ENCODE measurements at places on chromosomes 1 and 21.

DNA sequence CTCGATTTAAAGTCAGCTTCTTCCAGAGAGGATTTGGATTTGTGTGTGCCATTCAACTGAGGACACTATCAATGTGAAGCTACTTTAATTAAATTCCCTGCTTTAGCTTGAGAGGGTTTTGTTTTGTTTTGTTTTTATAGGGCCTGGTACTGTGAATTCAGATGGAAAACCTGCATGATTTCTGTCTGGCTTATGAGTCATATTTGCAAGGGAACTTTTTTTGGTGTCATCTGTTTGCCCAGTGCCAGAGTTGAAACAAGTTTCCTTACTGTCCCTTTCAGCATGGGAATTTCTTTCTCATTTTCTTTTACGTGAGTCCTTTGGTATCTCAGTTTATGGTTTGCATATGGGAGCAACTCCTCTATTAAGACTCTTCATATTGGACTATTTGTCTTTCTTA is 194.6 kb downstream of the GREM2 start:
- no peak for DNase-seq

- no peak for DNase-seq
Observed at GRCh38 chr21:41164981-41165655, 2.8 kb upstream of the BACE2 start.

DNA sequence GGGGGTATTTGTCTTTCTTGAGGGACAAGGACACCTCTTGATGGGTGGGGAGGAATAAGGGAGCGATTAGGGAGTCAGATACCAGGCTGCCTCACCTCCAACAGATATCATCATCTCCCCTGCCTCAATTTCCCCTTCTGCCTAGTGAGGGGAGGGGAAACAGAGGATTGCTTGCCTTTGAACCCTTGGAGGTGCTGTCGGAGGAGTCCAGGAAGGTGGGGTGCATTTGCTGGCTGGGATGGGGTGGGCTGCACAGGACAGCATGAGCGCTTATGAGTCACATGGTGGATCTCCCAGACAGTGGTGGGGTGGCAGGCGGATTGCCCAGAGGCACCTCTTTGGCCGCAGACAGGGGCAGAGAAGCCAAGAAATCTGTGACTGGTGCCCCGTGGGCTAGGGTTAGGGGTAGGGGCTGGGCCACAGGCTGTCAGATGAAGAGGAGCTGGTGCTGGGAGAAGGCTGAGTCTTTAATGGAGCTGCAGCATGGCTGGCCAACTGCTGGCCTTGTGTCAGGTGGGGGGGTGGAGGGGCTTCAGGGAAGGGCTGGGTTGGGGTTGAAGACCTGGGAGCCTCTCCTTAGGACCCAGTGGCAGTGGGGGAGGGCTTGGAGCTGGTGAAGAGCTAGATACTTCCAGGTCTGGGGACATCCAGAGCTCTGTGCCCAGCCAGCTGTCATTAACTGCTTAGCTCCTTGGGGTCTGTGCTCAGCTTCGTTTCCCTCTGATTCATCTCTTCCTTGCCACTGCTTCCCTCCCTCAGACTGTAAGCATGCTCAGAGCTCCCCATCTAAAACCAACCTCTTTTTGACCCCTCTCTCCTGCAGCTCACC is 7.0 kb upstream of the ADORA1 start:
- no peak for DNase-seq

GRCh38 chr1:30191154-30191702 is 532.2 kb downstream of the MATN1 start:
- no peak for DNase-seq

DNA sequence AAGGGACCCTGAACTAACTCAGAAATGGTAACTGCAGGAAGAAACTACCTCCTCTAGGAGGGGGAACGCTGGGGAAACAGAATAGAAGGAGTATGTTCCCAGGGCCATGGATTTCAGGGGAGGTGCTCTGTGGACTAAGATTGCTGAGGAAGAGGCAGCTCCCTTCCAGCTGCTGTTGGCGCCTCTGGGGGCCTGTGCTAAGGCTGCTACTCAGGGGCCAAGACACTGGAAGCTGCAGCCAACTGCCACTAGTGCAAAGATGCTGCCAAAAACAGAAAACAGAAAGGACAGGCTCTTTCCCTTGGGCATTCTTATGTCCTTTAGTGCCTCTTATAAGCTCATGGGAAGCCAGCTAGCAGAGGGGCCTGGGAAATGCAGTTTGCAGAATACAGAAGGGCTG is 58.0 kb upstream of the SGIP1 start:
- DNase-seq, result no peak

DNA sequence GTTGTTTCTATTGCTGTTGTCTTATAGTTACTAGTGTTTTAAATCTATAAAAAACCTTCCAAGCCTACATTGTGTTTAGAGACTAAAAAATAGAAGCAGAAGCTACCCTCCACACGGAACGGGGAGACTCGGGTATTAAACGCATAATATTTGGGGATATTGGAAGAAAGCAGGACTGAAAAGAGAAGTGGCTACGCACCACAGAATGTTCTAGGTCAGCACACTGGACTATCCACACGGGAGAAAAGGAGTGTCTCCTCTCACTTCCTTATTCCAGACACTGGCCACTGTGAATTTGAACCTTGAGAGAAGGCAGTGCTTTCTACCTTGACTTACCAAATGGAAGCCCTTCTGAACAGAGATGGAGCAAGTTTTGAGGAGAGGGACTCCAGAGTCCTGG is 1.0 kb upstream of the OR10J4 start:
- DNase-seq, result no peak

- no peak for DNase-seq
Observed at GRCh38 chr1:186078245-186078644, 296.8 kb downstream of the TPR start.

DNA sequence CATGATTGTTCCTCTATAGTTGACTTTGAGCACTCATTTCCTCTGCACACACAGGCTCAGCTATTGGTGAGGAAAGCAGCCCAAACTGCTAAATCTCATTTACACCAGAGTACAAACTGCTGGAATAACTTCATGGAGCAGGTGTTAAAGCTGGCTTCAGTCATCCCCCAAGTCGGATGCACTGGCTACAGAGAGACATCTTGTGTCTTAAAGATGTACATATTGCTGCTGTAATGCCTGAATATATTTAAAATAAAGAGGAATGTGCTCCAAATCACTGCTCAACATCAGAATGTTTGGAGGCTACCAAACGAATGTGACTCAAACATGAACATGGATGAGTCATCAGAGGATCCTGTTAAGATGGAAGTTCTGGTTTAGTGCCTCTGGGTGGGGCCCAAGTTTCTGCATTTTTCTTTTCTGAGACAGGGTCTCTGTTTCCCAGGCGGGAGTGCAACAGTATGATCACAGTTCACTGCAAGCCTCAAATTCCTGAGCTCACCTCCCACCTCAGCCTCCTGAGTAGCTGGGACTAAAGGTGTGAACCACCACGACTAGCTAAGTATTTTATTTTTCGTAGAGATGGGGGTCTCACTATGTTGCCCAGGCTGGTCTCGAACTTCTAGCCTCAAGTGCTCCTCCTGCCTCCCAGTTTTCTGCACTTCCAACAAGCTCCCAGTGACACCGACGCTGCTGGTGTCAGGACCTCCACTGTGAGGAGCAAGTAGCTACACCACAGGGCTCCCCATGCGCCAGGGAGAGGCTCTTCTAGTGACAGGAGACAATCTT is 79.0 kb upstream of the KRTAP19-8 start:
- no peak for DNase-seq

- DNase-seq, result no peak
Observed at GRCh38 chr21:40652436-40652835, 194.5 kb downstream of the DSCAM start.

DNA sequence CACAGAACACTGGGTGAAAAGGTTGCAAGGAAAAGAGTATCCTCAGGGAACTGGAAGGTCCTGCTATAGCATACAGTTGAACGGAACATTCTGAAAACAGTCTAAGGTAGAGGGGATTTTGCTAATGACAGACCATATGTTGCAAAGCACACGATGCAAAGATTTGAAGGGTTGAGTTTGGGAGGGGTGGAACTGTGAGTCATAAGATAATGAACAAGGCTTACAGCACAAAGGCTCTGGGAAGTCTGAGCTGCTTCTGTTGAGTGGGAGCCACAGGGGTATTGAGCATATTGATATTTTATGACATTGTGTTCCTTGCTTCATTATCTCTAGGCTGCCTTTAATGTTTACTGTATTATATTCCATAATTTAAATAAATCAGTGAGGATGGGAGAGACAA is 104.9 kb downstream of the PLPPR4 start:
- no peak for DNase-seq

- no peak for DNase-seq
Observed at GRCh38 chr1:180167721-180168467, 13.2 kb downstream of the QSOX1 start.

- no peak for DNase-seq
Observed at GRCh38 chr1:232534552-232535517, 95.1 kb downstream of the SIPA1L2 start.

DNA sequence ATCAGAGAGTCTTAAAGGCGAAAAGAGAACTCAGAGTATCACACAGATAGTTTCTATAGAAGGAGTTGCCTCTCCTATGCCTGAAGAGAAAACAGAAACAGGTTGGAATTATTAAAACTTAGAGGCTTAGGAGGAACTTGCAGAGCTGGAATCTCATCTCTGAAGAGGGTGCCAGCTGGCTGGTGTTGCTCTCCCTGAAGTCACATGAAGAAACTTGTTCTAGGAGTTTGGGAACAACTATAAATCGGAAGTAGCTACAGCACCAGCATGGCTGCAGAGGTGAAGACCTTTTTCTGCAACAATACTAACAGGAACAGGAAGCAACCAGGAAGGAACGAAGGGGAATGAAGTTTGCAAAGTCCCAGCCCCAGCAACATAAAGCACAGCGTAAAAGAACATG is 35.8 kb downstream of the FMO3 start:
- no peak for DNase-seq

DNA sequence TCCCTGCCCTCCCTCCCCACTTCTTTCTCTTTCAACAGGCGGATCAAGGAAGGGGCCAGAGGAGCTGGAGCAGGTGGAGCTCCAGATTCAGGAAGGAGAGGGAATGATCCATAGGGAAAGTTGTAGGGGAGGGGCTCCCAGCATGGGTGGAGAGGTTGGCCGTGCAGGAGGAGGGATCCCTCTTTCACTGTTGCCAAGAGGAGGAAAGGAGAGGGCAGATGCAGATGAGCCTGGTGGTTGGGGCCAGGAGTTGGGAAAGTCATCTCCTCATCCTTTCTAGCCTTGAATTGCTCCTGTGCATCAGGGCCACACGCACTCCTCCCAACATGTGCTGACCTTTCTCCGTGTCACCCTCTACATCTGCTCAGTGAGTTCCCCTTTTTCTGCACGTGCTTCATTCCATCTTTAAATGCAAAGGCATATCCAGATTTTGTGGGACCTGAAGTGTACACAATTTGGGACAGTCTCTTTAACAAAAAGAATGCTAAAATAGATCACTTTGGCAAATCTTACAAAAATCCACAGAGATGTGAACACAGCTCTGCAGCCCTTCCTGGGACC is 32.4 kb downstream of the ZBTB18 start:
- no peak for DNase-seq

GRCh38 chr1:112698366-112699310 is 8.3 kb downstream of the RHOC start:
- DNase-seq, result no peak

GRCh38 chr21:28633839-28634555 is 358.7 kb downstream of the LTN1 start:
- DNase-seq, result no peak

DNA sequence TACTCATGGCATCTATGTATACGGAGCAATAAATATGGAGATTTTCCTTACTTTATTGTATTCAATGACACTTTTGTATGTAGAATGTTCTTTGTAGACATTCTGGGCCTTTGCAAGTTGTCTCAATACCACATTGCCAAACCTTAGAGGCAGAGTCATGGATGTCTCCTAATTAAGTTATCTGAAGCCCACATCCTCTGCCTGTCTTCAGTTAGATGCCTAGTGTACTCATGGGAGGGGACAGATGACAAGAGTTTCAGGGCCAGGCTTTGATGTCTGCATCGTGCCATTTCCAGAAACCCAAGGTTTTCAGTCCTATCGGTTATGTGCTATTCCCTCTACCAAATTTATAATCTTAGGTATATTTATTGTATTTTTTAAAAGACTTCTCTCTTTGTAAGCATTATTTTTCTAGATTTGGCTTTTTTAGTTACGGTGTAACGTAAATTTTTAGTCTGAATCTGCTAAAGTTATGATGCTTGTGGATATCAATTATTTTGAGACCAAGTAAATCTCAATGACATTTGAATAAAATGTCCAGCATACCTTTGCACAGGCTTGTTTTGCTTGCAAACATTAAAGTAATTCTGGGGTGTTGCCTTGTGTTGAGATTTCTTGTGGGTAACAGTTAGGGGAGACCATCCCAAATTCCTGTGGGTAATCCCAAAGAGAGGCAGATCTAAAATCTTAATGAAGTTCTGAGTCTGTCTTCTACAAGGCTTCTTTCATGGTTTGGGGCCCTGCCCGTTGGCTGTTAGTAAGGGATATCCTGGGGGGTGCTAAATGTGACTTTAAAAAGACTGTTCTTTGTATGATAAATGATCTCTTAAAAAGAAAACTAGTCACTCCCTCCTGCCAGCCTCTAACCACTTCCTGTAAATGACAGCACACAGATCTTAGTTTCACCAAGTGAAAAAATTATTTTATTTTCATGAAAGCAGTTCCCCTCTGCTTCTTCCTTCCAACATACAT is 8.0 kb upstream of the MACF1 start:
- no peak for DNase-seq

DNA sequence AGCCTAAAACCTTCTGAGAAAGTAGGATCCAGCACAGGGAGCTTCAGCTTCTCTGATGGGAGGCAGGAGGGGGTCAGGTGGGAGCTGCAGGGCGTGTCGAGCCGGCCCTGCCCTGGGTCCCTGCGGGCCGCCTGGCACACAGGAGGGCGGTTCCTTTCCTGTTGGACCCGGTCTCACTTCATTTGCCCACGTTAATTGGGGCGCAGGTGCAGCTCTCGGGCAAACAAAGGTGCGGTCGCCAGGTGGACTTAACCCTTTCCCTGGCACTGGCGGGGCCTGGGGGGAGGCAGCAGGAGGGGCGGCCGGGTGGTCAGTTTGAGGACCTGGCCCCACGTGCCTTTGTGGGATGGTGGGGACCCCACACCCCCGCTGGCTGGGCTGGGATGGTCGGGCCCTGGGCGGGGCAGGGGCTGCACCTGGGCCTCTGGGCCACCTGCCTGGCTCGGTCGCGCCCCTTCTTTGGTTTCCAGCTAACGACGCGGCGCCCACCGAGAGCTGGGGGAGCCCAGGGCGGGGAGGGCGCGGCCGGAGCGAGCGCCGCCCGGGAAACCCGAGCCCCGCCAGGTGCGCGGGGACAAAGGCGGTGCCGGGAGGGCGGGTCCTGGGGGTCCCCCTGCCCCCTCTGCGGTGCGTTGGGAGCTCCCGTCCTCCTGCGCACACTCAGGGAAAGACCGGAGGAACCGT is 20.8 kb upstream of the C1orf159 start:
- no peak for DNase-seq

DNA sequence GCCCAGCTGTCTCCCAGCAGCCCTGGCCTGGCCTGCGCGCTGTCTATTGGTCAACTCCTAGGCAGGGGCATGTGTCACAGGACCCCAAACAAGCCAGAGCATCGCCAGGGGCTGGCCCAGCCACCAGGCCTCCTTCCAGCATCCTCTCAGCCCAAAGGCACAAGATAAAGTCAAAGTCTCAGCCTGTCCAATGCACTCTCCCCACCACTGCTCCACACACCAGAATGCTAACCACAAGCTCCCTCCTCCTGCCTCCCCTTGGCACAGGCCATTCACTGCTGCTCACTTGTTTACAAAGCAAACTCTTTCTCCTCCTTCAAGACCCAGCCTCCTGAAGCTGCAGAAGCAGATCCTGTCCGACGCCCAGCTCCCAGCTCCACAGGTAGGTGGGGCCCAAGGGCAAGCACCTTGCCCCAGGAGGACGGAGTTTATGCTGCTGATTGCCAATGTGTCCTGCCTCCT is 133.4 kb downstream of the DMRTB1 start:
- DNase-seq, result no peak
